Pancreas (tissue), 10 donors: ENCODE measurements at places on chromosomes 11 and 22. TPM values are rescaled to one million over a fixed set of nuclear protein-coding genes. Genes with fewer than 3 reads are reported as not detected.

GRCh38 chr11:131136486-131136885 lies 220.2 kb upstream of the SNX19 start:
- DNase-seq, result no peak

DNA sequence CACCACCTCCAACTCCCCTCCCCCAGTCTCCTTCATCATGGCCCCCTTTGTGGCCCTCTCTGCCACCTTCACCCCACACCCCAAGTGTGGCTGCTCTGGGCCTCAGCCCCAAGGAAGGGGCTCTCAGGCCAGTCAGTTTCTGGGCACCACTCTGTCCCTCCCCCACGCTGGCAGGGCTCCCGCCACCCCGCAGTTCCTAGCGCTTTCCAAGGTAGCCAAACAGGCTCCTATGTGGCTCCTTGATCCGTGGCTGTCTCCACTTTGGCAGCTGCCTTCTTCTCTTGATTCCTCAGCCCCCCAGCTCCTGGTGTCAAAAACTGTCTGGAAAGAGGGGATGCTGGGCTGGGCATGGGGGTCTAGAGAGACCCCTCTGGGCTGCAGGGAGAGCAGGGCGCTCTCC lies 10.4 kb upstream of the CACNA1I start:
- no peak for DNase-seq

DNA sequence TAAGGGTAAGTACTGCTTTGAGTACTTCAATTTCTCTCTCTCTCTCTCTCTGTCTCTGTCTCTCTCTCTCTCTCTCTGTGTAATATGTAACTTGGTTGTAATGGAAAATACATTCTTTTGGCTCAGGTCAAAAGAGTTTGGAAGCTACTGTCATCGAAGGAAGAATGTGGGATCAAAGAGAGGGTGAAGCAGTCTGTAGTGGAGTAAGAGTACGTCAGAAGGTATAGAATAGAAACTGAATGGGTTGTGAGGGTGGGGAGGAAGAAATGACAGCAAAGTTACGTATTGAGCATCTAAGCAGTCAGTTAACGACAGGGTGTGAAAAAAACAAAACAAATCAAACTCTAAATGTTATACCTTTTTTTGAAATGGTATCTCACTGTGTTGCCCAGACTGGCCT lies 10.0 kb downstream of the NCAM1 start:
- no peak for DNase-seq

DNA sequence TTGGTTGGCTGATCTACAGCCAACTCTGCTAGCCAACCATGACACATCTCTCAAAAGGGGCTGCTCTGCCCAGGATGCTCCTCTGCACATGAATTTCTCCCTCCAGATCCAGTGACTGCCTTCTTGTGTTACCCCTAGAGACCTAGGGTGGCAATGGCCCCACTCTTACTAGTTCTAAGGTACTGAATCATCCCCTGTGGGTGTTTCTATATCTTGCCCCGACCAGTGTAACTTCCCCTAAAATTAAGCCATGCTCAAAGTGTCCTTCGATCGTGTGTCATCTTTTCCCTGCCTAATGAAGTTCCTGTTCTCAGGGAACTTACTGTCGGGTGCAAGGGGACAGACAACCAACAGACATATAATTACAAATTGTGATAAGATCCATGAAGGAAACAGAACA lies 113.3 kb downstream of the FAM76B start:
- no peak for DNase-seq

DNA sequence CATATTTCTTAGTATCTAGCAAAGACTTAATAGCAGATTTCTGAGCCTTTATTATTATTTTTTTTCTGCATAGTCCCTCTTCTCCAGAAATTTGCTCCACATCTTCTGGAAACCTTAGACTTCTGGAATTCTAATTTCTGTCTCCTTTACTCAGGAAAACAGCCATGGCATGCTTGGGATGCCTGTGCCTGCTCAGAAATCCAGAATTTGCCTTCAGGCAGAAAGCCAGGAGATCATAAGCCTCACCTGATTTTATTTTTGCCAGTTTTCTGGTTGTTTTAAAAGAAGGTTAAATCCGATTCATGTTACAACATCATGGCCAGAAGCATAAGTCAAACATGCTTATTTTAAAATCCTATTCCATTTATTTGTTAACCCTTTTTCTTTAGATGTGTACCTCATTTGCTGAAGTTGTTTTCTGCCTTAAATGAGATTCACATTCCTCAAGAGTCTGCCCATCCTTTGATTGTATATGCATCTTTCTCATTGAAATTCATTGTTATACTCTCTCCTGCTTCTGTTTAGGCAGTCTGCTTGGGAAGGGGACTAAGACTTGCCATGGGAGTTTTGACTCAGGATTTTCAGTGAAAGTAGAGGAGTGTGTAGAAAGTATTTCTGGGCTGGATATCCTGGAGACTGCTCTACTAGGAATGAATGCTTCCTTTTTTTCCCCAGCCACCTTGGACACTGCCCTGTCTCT lies 37.1 kb downstream of the SIK2 start:
- no peak for DNase-seq

- no peak for DNase-seq
Measured at GRCh38 chr11:106456647-106457046, 379.2 kb downstream of the AASDHPPT start.

DNA sequence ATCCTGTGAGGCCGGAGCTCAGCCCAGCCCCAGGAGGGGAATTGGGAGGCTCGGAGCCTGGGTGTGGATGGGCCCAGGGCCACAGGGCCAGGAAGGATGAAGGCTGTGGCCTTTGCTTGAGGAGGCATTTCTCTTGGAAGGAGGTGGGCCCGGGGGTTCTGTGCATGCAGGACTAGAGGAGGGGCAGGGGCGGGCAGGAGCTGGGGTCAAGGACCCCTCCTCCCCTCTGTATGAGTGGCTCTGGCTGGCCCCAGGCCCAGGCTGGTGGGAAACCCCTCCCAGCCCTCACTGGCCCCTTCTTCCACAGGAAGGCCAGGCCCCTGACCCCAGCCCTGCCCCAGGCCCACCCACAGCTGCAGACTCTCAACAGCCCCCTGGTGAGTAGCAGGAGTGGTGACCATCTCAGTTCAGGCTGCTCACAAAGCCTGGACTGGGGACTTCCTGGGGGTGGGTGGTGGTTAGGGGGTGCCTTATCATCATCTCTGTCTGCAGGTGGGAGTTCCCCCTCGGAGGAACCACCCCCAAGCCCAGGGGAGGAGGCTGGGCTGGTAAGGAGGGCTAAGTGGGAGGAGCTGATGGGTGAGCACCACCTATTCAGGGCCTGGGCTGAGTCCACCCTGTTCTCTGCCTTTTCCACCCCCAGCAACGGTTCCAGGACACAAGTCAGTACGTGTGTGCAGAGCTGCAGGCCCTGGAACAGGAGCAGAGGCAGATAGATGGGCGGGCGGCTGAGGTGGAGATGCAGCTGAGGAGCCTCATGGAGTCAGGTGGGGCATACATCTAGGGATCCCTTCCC lies 6.0 kb downstream of the KCNK7 start:
- DNase-seq, result no peak

The OR51B5 gene
- total RNA-seq, result not detected

The CTSF gene
- total RNA-seq, result 15.6 TPM
